ENCODE measurements at places on chromosomes 2 and 18.

DNA sequence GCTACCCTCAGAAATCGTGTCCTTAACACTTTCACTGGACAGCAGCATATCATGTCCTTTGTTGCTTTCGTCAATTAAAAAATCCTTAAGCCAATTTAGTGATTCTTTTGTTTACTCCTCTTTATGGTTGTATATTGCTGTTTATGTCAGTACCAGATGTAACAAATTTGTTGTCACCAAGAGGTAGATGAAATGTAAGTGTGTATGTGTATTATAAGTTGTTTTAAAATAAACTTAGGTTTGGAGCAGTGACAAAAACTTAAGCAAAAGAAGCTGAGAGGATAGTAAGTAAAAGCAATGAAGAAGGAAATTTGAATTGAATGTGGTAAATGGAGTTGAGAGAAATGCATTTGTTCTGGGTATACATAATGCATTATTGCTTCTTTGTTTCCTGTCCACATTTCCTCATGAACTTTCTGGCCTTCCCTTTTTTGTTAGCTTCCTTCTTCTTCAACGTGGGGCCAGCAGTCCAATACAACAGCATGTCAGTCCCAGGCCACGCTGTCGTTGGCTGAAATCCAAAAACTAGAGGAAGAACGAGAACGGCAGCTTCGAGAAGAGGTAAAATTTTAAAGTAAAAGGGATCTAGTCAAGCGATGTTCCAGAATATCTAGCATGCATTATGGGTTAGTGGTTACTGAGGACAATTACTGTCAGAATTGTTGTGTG, 30.5 kb upstream of the SNORC start:
- DNase-seq: no peak

GRCh38 chr18:8744656-8745055, 39.3 kb downstream of the MTCL1 start:
- DNase-seq: no peak

DNA sequence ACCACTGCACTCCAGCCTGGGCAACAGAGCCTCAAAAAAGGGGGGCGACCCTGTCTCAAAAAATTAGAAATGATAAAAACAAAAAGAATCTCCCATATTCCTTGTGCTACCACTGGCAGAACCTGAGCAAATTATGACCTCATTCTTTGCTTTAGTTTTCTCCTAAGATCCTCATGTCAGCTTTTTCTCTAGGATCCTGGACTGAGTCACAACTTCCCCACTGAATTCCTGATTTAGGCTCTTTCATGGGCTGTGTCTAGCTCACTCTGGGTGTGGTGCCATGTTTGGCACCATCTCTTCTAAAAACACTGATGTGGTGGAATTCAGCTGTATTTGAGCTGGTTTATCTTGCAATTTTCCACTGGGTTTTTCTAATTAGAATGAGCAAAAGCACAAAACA, 37.1 kb downstream of the EXOC6B start:
- no peak for DNase-seq

- DNase-seq: no peak
Observed at GRCh38 chr2:19251554-19251953, 106.9 kb downstream of the OSR1 start.

DNA sequence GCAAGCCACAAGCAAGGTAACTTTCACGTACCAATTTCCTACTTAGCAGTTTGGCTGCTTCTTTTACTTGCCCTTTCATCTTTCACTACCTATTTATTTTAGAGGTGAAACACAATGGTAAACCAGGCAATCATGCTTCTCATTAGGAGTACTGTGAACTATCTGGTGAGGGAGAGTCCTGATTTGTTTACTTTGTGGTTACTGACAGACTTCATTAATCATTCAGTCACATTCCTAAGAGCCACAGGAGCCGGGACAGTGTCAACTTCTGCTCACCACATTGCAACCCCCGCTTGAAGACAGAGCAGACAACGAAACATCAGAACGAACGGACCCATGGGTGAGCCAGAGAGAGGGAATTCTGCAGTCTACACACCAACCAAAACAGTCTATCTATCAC, 28.8 kb downstream of the TUBB6 start:
- no peak for DNase-seq

GRCh38 chr2:148930046-148930775, 55.2 kb downstream of the KIF5C start:
- no peak for DNase-seq

DNA sequence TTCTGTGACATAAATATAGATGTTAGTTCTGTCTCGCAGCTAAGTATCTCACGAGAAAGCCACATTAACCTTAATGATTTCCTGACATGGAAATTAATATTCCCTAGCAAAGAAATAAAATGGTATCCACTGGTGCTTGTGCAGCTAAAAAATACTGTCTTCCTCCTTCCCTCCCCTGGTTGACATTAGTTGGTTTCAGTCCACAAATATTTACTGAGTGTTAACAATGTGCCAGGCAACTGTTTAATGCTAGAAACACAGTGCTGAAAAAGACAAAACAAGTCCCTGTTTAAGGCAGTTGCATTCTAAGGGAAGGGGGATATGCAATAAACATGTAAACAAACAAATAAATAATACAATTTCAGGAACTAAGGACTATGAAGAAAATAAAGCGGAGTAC, 44.2 kb upstream of the VPS54 start:
- DNase-seq: no peak

- no peak for DNase-seq
Observed at GRCh38 chr2:176885001-176885643, 327.5 kb upstream of the HNRNPA3 start.

- DNase-seq: no peak
Observed at GRCh38 chr2:105969552-105969951, 224.5 kb downstream of the UXS1 start.

- no peak for DNase-seq
Observed at GRCh38 chr2:3940661-3941060, 237.3 kb downstream of the DCDC2C start.

- no peak for DNase-seq
Observed at GRCh38 chr2:106053581-106053980, 140.5 kb downstream of the UXS1 start.

GRCh38 chr2:64943387-64944150, 45.6 kb upstream of the SLC1A4 start:
- DNase-seq: no peak

DNA sequence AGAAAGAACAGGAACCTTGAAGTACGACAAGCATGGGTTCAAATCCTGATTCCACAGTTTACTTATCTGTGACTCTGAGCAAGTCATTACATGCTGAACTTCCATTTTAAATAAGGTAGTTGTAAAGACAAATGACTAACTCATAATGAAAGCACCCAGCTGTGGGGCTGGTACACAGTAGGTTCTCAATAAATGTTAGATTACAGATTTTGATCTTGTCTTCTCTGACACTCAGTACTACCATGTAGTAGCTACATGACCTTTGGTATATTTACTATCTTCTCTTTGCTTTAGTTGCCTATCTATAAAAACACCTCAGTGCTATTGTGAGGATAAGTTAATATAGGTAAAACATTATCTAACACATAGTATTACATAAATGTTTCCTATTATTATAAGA, 3.2 kb downstream of the TRAK2 start:
- DNase-seq: no peak

DNA sequence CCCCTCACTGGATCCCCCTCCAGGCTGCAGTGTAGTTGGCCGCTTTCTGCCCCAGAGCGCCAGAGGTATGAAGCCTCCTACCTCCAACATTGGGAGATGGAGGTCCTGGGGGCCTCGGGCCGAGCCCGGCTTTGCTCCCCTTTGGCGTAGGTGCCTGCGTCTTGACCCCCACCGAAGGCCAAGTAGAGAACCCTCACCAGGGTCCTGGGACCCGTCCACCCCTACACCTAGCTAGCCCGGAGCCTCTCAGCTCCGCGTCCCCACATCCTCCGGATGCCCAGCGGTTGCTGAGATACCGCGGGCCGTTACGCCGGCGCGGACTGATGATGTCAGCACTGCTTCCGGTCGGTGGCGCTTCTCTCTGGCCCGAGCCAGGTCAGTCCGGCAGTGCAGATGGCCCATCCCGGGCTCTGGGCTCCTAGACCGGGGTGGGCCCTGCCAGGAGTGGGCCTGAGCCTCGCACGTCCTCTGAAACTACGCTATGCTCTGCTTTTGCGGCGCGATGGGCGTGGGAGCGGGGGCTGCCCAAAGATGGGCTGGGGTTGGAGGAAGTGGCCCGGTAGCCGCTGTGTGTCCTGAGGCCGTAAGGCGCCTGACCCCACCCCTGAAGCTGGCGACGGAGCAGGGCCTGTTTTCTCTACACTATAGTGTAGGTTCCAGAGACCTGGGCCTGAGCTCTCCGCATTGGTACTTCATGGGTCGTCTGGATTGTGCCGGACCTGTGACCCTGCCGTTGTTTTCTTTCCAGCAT, at the start of the genes GLB1L and STK16:
TSS of gene GLB1L (minus strand) at position 297 of the 751 bp plus-strand sequence. CDS start 1,871 bp downstream, outside the sequence.
TSS of gene STK16 (plus strand) at position 332 of the 751 bp plus-strand sequence. CDS start 521 bp downstream, outside the sequence.
- peak; percentile 95 for DNase-seq

- DNase-seq: no peak
Observed at GRCh38 chr18:47863041-47863440, 67.4 kb downstream of the SMAD2 start.

DNA sequence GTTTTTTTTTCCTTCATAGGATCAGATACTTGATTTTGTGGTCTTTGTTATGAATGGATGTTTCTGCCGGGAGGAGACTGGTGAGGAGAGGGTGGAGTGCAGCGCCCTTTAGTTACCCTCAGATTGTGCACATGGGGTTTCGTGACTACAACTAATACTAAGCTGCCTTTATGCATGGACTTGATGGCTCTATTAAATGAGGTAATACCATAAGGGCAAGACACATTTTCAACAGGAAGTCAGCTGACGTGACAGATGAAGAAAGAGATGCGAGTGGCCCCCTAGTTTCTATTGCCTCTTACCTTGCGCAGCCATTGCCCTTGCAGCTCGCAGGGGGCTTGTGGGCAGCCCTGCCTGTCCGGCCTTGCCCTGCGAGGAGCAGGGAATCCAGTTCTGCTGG, 24.4 kb downstream of the ZNF407 start:
- DNase-seq: no peak

DNA sequence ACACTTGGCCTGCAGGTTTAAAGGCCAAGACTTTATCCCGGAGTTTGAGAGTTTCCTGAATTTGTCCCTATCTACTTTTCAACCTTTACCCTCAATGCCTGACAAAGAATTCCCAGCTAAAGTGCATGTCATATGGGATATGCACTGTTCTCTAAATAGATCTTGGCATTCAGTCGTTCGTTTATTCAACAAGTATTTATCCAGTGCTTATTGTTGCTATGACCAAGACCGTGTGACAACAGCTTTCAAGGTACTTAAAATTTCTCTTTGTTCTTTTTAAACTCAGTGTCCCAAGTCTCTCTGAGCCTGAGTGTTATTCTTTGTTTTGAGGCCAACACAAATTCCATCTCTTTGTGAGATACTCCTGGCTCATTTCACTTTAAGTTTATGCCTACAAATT, 133.4 kb downstream of the RGPD3 start:
- no peak for DNase-seq

DNA sequence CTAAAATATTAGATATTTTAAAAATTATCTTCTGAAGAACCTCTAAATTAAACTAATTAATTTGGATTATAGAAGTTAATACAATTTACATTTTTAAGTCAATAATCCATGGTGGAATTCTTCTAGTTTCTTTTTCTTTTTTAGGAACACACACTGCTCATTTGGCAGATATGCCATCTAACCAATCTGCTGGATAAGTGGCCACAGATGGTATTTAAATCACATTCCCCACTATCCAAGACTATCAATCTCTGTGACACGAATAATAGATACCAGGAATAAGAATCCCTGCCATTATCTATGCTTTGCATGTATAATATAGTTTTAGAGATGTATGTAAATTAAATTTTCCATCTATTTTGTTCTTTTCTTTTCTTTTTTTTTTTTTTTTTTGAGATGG, 58.5 kb downstream of the CABYR start:
- no peak for DNase-seq

- DNase-seq: no peak
Observed at GRCh38 chr2:113822087-113822815, 65.8 kb upstream of the SLC35F5 start.

GRCh38 chr2:129428086-129428660, 551.3 kb upstream of the RAB6C start:
- DNase-seq: no peak

GRCh38 chr2:210188755-210189154, 17.5 kb upstream of the KANSL1L start:
- no peak for DNase-seq

DNA sequence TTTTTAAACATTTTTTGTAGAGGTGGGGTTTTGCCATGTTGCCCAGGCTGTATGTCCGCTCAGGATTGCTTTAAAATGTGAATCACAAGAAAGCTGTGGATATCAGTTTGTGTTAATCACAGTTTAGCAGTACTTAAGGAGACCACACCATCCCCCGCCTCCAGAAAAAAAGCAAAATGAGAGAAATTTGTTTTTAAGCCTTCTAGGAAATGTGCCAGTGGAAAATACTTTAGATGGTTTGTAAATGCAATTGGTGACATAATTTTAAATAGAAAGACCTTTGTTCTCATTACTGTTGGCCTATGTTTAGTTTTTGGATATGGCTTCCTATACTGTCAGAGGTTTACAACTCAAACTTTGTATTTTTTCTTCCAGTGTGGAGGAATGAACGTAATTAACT, 27.0 kb downstream of the GCA start:
- no peak for DNase-seq

DNA sequence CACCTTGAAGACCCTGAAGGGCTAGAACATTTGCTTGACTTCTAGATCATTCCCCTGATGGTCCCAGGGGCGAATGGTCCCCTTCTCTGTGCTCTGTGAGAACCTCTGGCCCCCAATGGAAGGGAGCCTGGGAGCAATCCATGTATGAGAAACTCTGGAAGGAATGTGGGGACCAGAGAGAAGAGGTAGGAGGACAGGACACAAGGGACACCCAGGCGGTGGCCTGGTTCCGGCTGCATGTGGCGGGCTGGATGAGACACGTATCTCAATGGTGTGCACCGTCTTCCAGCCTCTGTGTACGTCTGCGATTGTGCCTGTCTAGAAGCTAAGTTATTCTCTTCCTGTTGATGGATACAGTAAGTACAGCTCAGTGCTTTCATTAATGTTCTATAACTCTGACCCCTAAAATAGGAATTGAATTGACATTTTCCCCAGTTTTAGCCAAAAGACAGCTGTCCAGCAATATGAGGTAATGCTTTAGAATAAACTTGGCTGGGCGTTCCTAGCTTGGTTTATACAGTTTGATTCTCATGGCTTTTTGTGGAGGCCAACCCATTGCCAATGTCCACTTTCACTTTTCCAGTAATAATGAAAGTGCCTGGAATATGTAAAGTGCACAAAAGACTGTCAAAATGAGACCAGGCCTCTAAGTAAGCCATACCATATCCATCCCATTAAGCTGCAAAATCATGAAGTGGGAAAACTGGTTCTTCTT, 30.1 kb upstream of the COPS8 start:
- DNase-seq: no peak

- DNase-seq: no peak
Observed at GRCh38 chr2:8663997-8664396, 17.9 kb upstream of the ID2 start.

GRCh38 chr2:25044011-25044410, 2.1 kb downstream of the EFR3B start:
- no peak for DNase-seq

DNA sequence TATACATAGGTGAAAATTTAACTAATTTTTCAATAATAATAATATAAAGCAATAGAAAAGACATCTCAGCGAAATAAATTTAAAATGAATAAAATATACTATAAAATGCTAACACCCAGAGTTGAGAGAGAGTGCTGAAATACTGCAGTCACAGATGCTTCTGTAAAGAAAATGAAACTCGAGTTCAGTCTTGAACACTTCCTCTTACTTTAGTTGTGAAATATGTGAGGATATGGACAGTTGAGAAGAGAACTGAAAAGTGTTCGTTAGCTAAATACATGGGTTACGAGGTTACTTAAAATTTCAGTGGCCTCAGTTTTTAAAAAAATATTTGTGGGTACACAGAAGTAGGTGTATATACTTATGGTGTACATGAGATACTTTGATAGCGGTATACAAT, 106.8 kb downstream of the DNAH7 start:
- DNase-seq: no peak
